NCI-H1092 treated with DMSO at 0.1 percent for 48 hours (cell line): ENCODE measurements at places on chromosomes 4 and X.
A peak's percentile ranks its signal among the peaks of the same experiment; 100 is the strongest.

- DNase-seq = no peak
These were observed 30.2 kb downstream of the SPINK2 start for GRCh38 chr4:56791316-56791715.

DNA sequence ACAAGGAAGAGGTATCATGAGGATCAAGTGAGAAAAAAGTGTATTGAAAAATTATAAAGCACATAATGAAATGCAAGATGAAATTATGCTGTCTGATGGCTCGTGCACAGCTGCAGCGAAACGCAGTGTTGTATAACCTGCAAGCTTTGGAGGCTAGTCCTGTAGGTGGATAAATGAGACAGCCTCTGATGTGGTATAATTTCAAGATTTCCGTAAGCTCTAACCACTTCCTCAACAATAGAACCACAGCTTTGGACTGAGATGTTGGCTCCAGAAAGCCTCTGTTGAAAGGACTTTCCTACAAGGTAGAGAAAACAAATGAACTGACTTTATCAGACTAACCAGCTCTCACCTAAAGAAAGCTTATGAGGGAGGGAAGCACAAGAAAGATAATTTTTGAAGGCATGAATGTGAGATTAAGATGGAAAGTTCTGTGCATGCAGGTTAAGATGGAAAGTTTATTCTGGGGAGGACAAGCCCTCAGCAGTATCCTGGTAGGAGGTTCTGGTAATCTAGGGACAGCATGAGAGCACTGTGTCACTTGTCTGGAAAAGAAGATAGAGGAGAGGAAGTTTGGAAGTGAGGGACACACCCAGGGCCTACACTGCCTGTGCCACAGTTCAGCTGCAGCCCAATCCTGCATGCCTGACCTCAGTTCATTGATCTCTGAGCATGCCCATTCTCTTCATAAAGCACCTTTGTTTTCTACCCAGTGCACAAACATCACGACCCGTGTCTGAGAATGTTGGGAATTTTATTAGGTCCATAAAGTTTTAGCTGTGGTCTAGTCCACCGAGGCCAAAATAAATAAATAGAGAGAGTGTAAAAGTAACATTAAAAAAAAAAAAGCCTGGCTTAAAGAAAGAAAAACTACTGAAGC, 161.5 kb upstream of the SFRP2 start:
- no peak for DNase-seq

GRCh38 chr4:70666369-70666768, at the start of gene JCHAIN:
Gene JCHAIN, minus strand, starts transcription at chr4:70666508. Its CDS starts 18 bp downstream, at chr4:70666490.
- DNase-seq = no peak

DNA sequence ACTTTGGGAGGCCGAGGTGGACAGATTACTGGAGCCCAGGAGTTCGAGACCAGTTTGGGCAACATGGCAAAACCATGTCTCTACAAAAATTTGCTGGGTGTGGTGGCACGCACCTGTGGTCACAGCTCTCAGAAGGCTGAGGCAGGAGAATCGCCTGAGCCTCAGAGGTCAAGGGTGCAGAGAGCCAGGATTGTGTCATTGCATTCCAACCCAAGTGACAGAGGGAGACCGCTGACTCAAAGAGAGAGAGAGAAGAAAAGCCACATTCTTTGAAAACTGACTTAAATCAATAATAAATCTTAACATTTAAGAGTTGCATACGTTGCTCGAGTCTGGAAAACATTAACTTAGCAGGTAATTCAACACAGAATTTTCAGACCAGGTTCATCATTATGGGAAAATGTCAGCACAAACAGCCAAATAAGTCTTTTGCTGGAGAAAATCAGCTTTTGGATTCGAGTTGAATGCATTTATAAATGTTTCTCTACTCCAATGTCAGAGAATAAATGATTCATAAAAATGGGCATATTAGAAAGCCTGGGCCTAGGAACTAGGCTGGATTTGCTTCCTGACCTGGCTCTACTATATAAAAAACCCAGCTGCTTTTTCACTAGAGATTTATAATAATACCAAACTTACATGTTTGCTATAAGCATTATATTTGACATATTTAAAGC, 68.3 kb upstream of the RBPJ start:
- no peak for DNase-seq

GRCh38 chr4:177408023-177408422, 34.2 kb downstream of the AGA start:
- peak; percentile 71 for DNase-seq

DNA sequence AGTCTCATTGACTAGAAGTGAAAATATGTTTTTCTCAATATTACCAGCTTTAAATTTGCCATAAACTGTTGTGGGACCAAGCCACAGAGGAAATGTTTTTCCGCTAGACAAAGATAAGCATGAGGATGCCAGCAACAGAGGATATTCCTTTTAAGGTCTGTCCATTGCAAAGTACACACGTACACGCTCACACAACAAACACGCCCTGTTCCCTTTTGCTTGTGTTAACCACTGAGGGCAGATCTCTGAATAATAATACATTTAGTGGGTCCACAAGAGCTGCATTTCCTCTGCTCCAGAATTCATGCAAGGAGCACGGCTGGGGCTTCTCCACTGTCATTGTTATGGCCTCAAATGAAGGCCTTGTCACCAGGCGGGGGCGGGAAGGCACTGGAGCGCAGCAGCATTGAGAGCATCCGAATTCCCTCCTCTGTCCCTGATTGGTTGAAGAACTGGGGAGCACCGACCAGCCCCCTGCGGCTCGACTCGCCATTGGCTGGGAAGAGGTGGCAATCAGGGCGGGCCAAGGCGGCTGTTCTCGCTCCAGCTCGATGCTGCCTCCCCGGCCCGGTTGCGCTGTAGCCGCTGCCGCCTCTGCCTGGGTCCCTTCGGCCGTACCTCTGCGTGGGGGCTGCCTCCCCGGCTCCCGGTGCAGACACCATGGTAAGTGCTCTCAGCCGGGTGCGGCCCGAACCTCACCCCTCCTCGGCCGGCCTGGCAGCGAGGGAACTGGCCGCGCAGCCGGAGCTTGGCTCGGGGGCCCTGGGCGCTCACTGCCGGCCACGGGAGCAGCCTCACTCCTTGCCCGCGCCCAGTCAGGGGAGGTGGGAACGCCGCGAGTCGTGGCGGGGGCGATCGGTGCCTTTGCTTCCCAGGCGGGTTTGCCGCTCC, at the start of gene GUCY1B1:
GUCY1B1 (plus strand) TSS at position 541 of the 891 bp plus-strand sequence; CDS start at position 661, 120 bp downstream.
- DNase-seq = peak; percentile 3

DNA sequence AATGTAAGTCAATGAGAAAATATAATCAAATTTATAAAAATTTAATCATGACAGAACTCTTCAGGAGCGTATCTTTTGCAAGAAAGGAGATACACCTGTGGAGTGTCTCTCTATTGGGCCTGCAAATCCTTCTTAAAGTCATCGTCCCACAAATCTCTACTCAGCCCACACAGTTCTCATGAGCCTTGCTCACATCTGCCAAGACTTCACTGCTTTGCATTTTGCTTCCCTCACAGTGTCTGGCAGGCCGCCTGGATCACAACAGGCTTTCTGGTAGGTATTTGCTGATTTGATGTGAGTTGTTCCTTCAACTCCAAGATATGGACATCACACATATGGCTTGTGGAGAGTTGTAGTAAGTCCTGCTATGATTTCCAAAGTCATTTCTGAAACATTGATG, 183.1 kb upstream of the ARX start:
- no peak for DNase-seq

- DNase-seq = no peak
These were observed 4.7 kb upstream of the TBC1D19 start for GRCh38 chr4:26579169-26579568.

DNA sequence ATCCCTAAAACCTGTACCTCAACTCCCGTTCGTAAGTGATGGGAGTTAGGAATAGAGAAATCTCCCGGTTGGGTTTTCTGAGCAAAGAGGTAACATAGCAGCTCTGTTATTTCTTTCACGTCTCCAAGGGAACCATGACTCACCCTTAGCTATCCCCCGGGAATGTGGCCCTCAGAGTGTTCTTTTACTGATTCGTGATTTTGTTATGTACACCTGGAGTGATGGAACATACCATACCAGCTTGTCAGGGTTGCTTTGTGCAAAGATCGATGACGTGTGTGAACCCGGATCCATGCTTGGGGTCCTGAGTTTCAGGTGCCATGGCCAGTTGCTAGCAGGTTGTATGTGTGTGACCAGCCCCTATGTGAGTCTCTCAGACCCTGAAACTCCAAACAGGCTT, 52.6 kb downstream of the HPRT1 start:
- DNase-seq = no peak

- DNase-seq = no peak
These were observed 109.8 kb upstream of the ATP6AP2 start for GRCh38 chrX:40470830-40471429.

- DNase-seq = no peak
These were observed 23.4 kb downstream of the IRF2 start for GRCh38 chr4:184450743-184451535.

DNA sequence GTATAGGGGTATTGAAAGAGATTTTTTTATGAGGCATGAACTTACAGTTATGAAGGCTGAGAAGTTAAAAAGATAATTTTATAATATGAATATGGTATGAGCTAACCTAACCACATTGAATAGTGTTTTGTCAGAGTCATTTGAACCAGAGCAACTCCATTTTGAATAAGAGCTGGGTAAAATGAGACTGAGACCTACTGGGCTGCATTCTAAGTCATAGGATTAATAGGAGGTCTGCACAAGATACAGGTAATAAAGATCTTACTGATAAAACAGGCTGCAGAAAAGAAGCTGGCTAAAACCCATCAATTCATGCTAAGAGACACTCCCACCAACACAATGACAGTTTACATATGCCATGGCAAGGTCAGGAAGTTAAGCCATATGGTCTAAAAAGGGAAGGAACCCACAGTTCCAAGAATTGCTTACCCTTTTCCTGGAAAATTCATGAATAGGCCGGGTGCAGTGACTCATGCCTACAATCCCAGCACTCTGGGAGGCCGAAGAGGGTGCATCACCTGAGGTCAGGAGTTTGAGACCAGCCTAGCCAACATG, 209.2 kb downstream of the TECRL start:
- no peak for DNase-seq

- no peak for DNase-seq
These were observed 234.3 kb downstream of the LAS1L start for GRCh38 chrX:65300104-65300809.

DNA sequence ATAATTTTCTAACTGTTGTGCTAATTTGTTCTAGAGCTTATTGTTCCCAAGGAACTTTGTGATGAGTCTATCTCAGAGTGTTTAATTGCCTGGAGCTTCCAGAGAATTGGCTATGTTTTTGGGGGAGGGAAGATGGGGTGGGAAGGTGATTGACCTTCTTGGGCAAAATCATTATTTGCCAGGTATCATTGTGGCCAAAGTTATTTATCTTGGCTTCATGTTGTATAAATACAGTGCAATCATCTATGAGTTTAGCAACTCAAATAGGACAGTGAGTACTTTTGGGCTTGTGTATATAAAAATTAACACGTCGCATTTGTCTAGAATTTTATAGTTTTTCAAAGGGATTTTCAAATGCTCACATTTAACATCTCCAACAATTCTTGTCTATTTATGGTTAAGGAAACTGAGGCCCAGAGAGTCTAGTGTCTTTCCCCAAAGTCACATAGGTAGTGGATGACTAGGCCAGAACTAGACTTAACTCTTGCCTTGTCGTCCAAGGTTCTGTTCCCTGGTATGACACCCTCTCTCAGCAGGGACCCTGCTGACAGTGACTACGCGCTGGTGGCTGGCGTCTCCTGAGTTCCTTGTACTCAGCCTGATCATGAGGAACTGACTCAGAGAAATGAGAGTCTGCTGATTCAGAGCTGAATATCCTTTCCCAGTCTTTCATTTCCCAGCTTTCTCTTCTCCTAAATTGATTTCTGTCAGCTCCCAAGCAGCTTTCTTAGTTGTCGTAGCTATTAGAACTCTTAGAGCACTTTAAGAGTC, 27.7 kb downstream of the FNIP2 start:
- DNase-seq = no peak

DNA sequence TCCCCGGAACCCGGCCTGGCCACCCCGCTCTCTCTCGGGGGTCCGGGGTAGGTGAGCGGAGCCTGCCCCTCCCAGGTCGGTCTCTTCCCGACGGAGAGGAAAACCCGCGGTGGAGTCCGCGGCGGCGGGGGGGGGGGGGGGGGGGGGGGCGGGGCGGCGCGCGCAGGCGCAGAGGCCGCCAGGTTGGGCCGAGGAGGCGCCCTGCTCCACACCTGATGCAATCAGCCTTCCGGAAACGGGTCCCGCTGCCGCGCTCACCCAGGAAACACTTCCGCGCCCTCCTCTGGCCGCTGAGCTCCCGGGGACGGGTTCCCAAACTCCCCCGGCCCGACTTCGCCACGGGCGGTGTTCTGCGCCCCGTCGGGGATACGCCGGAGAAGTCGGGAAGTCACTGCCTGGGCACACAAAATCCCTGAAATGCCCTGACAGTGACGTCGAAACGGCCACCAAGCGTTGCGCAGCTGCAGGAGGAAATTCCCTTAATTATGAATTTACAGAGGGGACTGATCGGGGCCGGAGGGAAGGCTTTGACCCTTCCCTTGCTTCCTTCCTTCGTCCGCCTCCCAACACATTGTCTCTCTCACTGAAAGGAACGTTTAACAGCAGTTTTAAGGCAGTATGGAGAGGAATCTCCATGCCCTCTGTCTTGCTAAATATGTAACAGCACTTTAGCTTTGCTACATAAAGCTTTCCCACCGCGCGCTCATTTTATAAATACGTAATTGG, 2.1 kb upstream of the APBB2 start:
- peak; percentile 85 for DNase-seq

- DNase-seq = no peak
These were observed 2.9 kb upstream of the OTUD5 start for GRCh38 chrX:48960291-48960690.

GRCh38 chr4:141009931-141010330, 123.3 kb downstream of the RNF150 start:
- peak; percentile 38 for DNase-seq

DNA sequence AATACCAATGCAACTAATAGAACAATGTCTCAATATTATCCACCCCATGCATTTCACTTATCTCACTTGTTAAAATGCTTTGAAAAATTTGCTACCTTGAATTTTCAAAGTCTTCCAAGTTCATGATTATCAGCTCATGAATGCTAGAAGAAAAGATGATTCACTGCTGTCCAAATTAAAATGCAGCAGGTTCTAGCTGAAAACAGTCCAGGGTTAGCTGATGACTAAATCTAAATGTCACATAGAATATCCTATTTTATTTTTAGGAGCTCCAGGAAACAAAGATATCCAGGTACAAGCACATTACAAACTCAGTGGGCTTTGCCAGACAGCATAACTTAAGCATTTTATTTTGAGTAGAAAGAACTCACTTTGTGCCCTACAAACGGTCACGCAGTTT, 38.0 kb upstream of the SPARCL1 start:
- no peak for DNase-seq

DNA sequence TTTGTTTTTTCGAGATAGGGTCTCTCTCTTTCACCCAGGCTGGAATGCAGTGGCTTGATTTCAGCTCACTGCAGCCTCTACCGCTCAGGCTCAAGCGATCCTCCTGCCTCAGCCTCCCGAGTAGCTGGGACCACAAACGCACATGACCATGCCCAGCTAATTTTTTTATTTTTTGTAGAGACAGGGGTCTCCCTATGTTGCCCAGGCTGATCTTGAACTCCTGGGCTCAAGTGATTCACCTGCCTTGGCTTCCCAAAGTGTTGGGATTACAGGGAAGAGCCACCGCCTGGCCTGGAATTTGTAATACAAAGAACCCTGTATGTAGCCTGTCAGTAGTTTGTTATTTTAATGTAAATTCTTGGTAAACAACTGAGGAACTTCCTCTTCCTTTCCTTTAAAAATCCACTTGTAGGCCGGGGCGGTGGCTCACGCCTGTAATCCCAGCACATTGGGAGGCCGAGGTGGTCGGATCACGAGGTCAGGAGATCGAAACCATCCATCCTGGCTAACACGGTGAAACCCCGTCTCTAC, 119.5 kb downstream of the PHKA2 start:
- DNase-seq = no peak
